Cerebellar cortex (tissue), 1 donor: ENCODE measurements at places on chromosomes 7 and 10.

- no peak for DNase-seq
Measured at GRCh38 chr10:3264161-3264761, 91.7 kb upstream of the PITRM1 start.

GRCh38 chr7:109354000-109354399 is 784.3 kb downstream of the DNAJB9 start:
- no peak for DNase-seq

- DNase-seq: no peak
Measured at GRCh38 chr7:6159097-6159483, 113.3 kb downstream of the CYTH3 start.

DNA sequence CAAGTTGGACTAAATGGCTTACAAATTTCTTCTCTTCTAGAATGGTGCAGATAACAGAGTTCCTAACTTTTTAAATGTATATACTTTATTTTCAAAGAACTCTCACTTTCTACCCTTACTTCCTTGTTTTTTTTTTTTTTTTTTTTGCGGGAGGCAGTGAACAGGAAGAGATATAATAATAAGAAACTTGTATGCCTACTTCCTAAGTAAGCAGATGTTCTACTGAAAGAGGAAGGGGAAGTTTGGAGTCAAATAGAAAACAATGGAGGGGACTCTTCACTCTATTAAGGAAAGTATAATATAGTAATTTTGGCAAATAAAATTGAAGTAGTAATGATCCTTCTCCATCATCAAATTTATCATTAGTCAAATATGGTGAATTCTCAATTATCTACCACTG is 754.0 kb downstream of the KCNMA1 start:
- DNase-seq: no peak

DNA sequence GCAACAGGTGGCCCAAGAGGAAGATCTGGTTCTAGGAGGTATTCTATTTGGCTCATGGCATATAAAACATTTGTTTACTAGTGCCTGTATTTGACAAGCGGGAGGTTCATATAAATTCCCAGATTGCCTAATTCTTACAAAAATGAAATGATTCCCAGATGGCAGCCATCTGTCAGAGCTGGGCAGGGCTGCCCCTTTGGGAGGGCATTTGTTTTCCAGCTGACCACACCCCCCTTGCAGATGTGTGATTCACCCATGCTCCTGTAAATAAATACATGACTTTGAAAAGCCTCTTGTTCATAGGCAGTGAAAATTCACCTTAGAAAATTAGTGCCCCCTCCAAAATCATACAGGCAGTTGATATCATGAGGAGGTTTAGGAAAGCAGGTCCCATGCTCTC is 8.6 kb downstream of the VWC2 start:
- DNase-seq: no peak

DNA sequence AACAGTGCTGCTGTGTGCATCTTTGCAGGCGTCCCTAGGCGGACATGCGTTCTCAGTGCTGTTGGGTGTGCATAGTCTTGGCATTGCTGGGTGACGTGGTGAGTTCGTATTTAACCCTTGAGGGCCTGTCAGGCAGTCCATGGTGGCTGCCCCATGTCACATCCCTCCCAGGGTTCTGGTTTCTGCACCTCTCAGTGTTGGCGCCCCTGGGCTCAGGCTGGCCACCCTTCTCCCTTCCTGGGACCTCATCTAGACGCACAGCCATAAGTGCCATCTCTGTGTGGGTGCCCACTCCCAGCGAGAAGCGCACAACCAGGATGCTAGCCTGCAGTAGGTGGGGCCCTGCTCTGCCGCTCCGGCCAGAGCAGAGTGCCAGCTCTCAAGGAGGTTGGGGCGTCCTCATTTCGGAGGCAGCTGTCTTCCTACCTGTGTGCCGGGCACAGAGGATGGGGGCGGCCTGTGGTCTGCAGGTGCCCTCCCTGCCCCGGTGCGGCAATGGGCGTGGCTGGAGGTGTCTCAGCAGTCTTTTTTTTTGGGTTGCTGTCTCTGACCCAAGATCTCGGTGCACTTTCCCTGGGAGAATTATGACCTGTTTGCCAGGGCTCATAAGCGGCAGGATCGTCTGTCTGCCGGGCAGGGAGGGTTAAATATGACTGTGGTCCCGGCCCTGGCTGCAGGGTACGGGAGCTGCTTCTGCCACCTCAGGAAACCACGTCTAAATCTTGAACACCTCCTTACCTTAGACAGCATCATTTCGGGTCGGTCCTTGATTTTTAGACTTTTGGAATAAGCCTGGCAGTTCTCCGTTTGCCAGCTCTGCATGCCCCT is 6.5 kb downstream of the INPP5A start:
- DNase-seq: no peak

DNA sequence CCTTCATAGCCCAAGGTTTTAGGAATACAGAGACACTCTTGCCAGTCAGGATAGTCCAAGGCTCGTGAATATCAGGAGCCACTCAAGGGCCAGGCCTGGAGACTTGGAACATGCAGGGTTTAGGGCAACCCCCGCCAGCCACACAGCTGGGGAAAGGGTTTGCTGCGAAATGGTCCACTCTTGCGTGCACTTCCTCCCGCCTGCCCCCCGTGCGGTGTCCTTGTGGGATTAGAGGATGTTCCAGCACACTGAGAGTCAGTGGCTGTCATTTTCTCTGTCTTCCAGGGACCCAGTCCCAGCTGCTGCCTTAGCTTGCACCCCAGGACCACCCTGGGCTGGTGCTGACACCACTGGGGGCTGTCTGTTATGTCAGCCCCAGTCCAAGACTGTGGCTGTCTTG is 38.5 kb downstream of the POR start:
- no peak for DNase-seq

DNA sequence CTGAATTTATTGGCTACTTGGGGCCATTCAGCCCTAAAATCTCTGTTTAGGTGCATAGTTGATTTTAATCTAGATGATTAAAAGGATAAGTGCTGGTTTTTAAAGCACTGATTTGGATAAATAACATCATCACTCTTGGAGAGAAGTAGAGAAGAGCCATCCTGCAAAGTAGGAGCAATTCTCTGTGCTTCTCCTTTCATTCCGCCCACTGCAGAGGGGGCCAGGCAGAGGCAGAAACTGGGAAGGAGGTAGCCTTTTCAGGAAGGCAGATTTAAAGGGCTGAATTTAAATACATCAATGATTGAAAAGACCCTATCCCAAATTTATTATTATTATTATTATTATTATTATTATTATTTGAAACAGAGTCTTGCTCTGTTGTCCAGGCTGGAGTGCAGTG is 14.1 kb downstream of the MAP3K8 start:
- DNase-seq: no peak

- DNase-seq: peak; percentile 39
Measured at GRCh38 chr7:149799397-149800168, 26.2 kb upstream of the ZNF467 start.

GRCh38 chr7:90857603-90858002 is 261.5 kb downstream of the CDK14 start:
- peak; percentile 79 for DNase-seq

- DNase-seq: no peak
Measured at GRCh38 chr10:72386916-72387586, 32.3 kb upstream of the DNAJB12 start.

- DNase-seq: no peak
Measured at GRCh38 chr7:44172803-44173424, 16.3 kb downstream of the GCK start.

- DNase-seq: no peak
Measured at GRCh38 chr7:4288791-4289394, 393.2 kb upstream of the FOXK1 start.

DNA sequence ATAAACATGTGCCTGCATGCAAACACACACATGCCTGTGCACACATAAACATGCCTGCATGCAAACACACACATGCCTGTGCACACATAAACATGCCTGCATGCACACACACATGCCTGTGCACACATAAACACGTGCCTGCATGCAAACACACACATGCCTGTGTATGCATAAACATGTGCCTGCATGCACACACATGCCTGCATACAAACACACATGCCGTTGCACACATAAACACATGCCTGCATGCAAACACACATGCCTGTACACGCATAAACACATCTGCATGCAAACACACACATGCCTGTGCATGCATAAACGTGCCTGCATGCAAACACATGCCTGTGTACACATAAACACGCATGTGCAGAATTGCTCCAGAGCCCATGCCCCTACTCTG is 22.4 kb downstream of the NKX6-2 start:
- DNase-seq: no peak

DNA sequence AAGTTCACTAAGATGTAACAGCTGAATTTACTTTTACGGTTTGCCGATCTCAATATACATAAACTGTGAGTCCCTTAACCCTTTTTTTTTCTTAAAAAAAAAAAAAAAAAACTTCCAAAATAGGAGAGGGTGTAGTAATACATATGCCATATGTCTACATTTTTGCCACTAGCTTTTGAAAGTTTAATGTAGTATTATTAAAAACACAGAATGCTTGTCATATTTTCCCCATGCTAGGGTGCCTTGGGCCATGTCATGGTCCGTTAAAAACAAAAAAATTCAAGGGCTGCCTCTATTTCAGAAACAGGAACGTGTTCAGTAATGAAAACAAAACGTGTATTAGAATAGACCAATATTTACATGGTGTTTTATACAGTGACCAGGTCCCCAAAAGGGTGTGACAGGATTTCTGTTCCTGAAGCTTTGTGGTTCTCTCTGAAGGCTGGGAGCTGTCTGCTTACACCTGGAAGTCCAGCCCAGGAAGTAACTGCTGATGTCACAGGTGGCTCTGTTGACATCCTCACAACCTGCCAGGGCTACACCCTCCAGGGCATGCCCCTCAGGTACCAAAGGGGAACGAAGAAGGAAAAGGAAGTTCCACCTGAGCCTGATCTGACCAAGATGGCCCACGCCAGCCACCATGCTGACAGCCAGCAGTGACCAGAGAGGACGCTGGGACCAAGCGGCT is 79.0 kb downstream of the COBL start:
- no peak for DNase-seq

- no peak for DNase-seq
Measured at GRCh38 chr7:87137271-87137670, 15.0 kb upstream of the DMTF1 start.

GRCh38 chr10:110932505-110933180 is 13.2 kb downstream of the SHOC2 start:
- DNase-seq: no peak

DNA sequence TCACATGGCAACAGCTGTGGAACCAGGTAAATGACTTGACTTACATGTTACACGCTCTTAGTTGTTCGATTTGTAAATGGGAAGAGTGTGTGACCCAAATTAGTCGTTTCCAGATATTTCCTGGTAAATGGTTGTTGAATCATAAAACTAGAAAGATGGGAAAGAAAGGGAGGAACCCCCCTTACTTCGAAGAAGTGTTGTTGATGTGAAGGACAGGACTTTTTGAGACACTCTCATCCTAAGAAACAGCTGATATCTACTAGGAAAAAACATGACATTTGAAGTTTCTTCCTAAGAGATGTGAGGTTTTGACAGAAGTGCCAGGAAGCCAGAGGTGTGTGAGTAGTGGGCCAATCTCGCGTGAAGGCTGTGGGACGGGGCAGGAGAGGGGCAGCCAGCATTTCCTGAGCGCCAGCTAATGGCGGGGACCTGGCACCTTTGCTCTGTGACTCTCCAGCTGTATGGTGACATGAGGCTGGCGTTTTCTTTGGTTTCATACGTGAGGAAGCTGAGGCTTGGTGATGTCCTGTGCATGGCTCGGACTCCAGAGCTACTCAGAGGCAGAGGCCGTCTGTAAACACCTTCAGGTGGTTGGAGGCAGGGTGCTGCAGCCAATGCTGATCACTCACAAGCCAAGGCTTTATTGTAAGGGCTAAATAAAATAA is 53.7 kb downstream of the IKZF1 start:
- no peak for DNase-seq

DNA sequence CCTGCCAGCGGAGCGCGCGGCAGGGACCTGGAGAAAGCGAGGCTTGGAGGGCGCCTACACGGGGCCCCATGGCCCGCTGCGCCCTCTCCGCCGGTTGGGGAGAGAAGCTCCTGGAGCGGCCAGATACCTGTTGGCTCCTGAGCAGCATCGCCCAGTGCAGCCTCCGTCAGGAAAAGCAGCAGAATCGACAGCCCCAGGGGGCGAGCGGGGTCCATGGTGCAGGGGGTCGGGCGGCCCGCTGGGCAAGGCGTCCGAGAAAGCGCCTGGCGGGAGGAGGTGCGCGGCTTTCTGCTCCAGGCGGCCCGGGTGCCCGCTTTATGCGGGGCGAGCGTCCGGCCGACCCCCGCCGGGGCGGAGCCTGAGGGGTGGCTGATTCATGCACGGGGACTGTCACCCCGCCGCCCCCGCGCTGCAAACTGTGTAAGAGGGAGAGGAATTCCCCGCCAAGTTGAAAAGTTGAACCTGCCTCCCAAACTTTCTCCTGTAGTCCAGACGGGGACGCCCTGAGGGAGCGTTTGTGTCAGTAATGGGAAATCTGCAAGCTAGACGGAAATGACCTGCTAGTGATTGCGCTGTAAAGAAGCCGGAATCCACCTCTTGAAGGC is at the start of gene TFPI2:
Gene TFPI2 (minus strand): TSS at position 290 of the 605 bp plus-strand sequence. CDS start 75 bp downstream, at position 215.
- DNase-seq: no peak

DNA sequence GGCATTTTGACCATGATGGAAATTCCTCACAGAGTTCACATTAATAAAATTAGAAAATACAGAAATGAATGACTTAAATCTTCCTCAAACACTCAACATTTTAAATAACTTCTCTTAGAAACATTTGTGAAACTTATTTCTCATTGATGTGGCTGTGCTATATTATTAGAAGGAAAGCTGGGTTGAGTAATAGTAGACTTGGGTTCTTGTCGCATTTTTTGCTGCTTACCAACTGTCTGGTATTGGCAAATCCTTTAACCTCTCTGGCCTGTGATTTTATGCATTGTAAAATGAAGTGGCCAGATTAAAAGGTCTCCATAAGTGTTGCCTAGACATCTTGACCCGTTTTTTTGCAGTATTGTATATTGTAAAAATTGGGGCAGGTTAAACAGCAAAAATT is 66.5 kb downstream of the VPS50 start:
- no peak for DNase-seq
